ENCODE measurements at places on chromosomes 3 and 15.

DNA sequence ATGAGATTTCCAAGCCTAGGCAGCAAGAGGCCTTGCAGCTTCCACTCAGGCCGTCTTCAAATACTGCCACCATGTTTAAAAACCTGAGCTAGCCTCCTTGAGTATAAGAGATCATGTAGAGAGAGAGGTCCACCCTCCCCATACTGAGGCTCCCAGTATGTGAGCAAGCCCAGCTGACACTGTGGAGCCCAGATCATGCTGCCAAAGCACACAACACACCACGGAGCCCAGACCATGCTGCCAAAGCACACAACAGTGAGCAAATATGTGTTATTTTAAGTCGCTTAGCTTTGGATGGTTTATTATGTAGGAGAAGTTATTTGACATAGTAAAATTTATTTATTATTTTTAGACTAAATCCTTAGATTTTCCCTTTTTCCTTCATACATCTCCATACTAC lies 333.7 kb downstream of the CTNNB1 start:
- no peak for DNase-seq

DNA sequence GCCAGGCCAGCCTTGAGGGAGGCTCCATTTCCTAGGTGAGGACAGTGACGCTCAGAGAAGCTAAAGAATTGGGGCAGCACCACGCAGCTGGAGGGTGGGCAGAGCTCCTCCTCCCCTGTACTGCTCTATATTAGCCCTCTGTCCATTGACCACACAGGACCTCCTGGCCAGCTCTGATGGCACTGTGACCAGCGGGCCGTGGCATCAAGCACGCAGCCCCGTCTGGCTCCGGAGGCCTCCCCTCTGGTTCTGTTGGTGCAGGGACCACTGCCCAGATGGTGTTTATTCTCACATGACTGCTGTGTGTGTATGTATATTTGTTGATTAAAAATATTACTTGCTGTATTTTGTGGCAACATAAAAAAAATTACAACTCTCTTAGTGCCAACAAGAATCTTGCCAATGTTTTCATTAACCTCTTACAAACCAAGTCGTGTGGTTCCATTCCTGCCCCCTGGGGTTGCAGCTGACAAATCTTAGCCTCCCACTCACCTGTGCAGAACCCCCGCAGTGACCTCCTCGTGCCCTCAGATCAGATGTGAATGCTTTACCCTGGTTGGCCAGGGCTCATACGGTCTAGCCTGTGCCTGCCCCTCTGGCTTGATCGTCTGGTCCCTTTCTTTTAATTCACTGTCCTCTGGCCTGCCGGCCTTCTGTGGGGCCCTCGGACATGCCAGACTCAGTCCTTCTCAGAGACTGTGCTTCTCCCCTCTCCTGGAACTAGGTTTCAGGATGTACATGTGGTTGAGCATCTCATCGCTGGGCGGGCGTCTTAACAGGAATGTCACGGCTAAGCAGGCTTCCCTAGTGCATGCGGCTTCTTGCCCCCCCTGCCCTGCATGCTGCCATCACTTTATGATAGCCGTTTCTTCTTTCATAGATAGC lies 14.8 kb downstream of the CHCHD6 start:
- no peak for DNase-seq

DNA sequence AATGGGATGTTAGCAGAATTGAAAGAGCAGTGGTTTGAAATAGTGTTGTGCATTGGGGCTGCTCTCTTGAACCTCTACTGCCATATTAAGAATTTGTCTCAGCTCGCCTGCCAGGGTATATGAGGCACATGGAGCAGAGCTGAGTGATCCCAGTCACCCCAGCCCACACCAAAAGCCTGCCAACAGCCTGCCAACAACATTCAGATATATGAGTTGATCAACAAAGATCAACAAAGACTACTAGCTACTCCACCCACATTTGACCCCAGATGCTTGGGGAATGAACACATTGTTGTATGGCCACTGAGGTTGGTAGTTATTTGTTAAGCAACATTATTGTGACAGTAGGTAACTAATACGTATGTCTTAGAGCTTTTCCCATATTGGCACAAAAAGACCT lies 570.9 kb upstream of the IL12A start:
- no peak for DNase-seq

- no peak for DNase-seq
These were observed 305.4 kb upstream of the SATB1 start for GRCh38 chr3:18730491-18730890.
